Right forelimb (tissue), 1 donor: ENCODE measurements at places on chromosomes 1 and 21.

DNA sequence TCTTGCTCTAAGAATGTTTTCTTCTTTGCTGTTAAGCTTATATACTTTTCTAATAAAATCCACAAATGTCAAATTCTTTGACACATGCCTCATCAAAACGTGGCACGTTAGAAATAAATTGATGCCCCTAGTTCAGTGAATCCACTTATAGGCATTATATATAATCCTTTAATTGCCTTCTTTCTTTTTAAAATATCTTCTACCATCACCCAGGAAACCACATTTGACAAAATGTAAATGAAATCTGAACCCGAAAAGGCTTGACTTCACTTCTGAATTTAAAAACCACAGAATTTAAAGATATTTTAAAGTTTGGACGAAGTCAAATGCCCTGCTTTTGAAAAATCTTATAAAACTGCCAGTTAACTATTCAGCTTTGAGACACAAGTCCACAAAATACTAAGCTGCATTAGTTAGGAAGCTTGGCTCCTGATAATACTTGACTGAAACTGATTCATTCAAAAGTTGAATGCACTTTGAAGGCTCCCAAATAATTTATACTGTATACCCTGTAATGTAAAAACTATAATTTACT is 22.4 kb upstream of the KIFAP3 start:
- no peak for DNase-seq

DNA sequence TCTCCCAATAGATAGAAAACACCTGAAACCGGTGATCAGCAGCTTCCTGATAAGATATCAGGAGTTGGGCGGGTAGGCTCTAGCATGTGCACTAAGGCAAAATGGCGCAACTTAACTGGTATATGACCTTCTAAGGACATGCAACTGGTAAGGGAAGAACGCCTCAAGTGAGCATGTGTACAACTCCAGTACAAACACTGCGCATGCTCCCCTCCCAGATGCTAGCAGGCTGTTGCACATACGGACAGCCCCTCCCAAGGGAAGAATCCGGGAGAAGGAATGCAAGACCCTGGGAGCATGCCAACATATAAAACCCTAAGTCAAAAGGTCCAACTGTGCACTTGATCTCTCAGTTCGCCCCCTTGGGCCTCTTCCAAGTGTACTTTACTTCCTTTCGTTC is 110.8 kb downstream of the TSEN15 start:
- no peak for DNase-seq

DNA sequence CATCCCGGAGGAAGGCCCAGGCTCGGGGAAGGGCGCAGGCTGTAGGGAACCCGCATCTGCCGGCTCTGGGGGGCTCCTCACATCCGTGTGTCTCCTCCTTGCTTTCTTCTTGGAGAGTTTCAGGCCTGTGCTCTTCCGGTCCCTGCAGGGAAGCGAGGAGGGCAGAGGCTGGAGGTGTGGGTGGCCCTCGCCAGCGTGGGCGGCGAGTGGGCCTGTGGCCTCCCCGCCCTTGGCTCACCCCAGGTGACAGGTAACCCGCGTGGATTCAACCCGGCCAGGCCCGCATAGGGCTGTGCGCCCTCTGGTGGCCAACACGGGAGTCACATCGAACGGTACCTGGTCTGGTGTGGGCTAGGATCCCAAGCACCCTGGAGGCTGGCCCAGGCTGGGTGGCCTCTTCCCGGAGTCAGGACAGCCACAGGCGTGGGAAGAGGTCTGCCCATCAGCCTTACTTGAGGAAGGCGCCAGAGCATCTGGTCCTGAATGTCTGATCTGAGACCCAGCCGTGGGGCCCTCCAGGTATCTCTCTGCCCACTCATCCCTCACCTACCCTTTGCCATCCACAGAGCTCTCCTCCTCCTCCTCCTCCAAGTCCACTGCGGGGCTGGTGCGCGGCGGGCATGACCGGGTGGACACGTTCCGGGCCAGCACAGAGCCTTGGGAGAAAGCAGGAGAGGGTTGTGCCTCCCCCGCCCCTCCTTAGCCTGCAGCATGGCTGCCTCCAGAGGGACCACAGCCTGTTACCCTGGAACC is 9.6 kb upstream of the TNFRSF25 start:
- no peak for DNase-seq

DNA sequence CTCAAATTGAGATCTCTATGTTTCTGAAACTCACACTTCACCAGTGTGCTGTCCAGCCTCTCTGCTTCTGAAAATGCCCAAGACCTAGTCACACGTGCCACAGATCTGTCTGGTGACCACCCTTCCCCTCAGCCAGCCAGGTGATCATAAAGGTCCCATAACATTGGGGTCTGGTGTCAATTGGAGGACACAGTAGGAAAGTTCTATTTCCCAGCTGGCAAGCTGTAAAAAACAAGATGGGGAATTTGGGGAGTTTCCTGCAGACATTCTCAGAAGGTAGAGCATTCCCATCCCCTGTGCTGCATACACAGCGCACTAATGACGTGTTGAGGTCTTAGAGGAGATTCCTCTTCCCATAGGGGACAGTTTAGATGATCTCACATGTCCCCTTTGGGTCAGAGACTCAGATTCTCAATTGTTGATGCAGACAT is 50.1 kb downstream of the RPS6KA1 start:
- DNase-seq = no peak

DNA sequence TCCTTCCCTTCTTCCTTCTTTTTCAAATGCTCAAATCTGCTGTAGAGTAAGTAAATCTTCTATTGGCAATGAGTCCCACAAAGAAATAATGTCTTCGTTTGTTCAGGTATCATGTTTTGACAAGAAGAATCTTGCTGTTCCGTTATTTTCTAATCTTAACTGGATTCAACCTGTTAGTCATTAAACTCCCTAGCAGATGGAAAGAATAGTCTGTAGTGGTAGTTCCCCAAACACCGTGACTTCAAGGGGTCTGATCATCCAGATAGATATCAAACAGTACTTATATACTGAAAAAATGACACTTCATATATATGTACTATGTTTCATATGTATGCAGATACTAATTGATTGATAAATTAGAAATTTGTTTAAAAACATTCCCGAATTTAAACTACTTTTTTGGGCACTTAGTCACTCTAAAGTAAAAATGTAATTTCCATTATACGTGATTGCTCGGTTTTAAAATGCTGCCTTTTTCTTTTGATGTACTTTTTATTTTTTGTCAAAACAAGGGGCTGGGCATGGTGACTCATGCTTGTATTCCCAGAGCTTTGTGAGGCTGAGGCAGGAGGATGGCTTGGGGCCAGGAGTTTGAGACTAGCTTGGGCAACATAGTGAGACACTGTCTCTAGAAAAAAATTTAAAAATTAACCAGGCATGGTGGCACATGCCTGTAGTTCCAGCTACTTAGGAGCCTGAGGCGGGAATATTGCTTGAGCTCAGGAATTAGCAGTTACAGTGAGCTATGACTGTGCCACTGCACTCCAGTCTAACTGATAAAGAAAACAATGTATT is 335.7 kb upstream of the SNX7 start:
- no peak for DNase-seq
